ENCODE measurements at places on chromosomes 3 and 15.

DNA sequence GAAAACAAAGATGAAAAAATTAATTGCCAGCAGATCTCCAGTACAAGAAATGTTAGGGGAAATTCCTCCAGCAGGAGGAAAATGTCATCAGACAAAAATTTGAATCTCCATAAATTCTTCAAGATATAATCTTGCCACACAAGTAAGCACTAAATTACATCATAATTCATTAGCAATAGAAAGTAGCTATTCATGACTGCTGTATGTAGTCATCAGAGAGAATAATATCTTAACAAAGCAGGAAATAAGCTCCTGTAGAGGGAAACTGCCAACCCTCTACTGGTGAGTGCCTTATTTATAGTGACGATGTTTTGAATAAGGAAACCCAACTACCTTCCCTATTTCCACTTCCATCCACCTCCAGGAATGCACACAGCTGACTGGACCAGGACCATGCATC is 15.8 kb upstream of the SLC27A2 start:
- no peak for DNase-seq

DNA sequence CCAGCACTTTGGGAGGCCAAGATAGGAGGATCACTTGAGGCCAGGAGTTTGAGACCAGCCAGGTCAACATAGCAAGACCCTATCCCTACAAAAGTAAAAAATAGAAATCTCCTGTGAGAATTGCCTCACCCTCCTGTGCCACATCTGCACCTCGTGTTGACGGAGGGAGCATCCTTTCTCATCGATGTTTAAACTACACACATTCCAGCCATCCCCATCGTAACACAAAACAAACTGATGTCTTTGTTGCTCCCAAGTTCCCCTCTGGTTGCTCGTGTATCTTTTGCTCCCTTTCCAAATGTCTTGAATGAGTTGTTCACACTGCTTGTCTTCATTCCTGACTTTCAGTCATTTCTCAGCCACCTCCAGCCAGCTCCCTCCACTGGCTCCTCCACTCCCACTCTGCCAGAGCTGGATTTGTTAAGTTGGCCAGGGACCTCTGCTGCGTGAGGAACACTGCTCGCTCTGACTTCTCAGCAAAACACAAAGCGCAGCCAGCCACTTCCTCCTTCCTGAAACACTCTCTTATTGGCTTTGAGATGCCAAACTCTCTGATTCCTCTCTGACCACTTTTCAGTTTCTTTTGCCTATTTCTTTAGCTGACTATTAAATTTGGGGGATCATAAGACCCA is 53.6 kb upstream of the ATP13A3 start:
- DNase-seq, result no peak

GRCh38 chr3:11386465-11387113 is 114.4 kb downstream of the ATG7 start:
- no peak for DNase-seq

DNA sequence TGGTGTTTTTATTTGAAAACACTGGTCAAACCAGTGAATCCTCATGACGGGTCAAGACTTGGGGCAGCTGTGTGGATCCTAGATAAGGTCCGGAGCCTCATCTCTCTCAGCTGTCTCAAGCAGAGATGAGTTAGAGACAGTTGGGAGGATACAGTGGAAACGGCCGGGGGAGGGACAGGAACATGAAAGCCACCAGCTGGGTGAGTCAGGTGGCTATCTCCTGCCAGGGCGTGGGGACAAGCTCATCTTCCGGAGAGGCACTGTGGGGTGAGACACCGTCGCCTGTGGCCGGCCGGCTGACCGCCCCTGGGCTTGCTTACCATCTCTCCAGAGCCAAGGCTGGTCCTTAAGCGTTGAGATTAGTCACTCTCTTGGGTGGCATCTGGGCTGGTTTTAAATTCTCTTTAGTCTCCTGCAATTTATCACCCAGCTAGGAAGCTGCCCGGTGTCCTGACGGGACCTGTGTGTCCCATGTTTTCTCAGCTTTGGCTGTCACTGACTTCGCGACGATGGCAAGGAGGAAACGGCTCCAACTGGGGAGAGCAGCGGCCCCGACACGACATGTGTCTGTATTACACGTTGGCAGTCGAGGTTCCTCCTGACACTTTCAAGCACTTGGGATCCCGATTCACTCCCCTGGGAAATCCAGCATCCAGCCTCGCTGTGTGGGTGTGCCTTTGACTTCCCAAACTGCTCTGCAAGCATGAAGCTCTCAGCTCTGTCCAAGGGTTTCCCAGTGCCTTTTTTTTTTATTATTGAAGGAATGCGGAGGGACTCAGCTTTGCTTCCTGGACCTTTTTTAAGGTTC is 7.5 kb downstream of the ST8SIA2 start:
- no peak for DNase-seq

- DNase-seq, result no peak
Measured at GRCh38 chr3:48756640-48757039, 39.6 kb upstream of the IP6K2 start.

DNA sequence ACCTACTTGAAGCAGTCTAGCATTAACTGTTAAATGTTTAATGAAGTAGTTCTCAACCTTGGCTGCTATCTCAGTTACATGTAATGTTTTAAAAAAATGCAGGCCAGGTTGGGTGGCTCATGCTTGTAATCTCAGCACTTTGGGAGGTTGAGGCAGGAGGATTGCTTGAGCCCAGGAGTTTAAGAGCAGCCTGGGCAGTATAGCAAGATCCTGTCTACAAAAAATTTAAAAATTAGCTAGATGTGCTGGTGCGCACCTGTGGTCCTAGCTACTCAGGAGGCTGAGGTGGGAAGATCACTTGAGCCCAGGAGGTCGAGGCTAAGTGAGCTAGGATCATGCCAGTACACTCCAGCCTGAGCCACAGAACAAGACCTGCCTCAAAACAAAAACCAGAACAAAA is 29.3 kb downstream of the UBE2E1 start:
- no peak for DNase-seq

- no peak for DNase-seq
Measured at GRCh38 chr3:110318108-110318507, 753.5 kb upstream of the NECTIN3 start.

DNA sequence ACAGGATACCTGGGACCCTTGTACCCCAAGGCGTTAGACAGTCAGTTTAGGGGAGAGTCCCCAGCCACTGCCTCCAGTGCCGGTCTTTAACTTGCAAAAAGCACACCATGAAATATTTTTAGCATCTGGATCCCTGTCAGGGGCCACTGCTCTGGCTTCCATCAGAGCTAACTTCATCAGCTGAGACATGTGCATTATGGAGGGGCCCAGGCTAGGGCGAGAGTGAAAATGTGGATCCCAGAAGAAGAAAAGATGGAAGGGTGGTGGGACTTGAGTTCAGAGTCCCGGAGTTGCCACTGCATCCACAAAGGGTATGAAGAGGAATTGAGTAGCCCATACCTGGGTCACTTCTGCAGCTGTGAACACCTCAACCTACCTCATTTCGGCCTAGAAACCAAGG is 23.5 kb upstream of the SPATA12 start:
- no peak for DNase-seq

GRCh38 chr3:48962939-48963338 is 27.1 kb upstream of the P4HTM start:
- DNase-seq, result no peak

GRCh38 chr3:160738048-160738447 is 18.0 kb upstream of the PPM1L start:
- no peak for DNase-seq

DNA sequence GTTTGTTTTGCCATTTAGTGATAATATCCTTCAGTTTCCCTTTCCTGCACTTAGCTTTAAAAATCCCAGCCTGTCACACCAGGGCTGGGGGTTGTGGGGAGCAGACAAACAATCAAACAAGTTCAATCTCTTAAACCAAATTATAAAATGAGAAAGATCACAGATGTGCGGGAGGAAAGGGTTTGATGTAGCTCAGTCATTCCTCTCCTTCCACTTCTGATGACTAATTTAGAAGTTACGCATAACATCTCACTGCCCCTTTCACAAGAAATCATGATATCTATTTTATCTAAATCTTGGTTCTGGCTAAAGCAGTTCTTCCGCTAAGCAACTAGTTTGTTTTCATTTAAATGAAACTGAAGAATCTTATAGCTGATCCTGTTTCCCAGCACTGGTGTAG is 34.1 kb upstream of the ATG7 start:
- no peak for DNase-seq

DNA sequence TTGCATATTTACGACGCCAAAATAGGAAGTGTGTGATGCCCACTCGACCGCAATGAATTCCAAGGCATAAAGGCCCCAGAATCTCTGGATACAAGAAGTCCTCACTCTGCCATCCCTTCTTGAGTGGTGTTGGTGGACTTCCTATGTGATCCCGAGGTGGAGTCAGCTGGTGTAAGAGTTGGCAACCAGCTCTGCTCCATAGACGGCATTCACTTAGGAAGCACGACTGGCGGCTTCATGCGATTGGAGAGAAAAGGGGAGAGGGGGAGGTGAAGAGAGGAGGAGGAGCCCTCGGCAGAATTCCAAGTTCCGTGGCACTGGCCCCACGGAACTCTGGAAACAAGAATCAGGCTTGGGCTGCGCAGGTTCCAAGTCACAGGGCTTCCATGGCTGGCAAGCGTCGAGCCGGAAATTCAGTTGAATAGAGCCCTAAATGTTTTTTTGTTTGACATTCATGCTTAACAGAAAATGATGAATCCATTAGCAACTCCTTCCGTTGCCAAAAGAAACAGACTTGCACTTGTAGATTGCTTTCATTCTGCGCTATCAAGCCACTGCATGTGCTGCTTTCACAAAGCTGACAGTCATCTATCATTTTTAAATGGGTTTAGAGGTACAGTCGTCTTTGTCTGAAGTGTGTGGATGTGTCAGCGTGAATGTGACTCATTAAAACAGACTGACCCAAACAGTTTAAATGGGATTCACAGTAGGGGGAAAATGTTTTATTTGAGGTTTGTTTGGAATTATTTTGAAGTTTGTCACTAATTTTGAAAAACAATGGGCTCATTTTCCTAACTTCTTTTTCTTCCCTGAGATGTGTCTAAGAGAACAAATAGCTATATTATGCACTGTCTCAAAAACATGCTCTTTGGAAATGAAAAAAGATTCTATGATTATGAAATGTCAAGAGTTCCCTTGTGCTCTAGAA is 428.3 kb upstream of the ATP11B start:
- no peak for DNase-seq

GRCh38 chr3:112124907-112125607 is 8.0 kb downstream of the GCSAM start:
- no peak for DNase-seq

DNA sequence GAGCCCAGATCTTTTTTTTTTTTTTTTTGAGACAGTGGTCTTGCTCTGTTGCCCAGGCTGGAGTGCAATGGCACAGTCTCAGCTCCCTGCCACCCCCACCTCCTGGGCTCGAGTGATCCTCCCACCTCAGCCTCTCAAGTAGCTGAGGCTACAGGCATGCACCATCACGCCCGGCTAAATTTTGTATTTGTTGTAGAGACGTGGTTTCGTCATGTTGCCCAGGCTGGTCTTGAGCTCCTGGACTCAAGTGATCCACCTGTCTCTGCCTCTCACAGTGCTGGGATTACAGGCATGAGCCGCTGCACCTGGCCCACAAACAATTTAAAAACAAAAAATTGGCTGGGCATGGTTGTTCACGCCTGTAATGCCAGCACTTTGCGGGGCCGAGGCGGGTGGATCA is 22.6 kb upstream of the SLC6A6 start:
- DNase-seq, result no peak

- no peak for DNase-seq
Measured at GRCh38 chr3:13715961-13716360, 163.9 kb downstream of the WNT7A start.

DNA sequence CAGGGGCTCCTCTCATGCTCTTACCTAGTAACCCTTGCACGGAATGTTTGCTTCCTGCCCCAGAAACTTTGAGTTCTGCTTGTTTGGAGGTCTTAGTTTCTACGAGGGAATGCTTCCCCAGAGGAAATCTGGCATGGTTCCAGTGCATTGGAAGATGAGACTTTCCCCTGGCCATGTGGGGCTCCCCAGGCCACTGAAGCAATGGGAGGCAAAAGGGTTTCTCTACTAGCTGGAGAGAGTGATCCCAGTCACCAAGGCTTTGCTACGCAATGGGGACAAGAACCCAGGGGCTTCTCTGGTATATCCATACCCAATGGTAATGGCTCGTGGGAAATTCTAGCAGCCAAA is 44.2 kb upstream of the RPL32 start:
- DNase-seq, result no peak

DNA sequence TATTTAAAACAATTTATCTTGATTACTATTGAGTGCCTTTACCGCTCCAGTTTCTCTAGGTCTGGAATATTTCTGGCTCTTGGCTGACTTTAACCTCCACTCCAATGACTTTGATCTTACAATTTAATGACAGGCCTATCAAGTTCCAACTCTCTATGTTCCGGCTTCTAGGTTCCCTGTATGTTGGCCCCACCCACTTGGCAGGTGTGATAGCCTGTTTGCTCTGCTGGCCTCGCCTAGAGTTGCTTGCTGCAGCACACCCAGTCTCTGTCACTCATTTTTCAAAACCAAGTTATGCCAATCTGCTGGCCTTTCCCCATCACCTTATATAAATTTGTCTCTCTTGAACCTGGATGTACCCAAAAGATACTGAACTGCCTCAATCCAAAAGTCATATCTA is 428.0 kb downstream of the ROBO1 start:
- DNase-seq, result no peak

- DNase-seq, result no peak
Measured at GRCh38 chr3:181847276-181847675, 135.6 kb downstream of the SOX2 start.

- no peak for DNase-seq
Measured at GRCh38 chr15:62334536-62334935, 169.5 kb upstream of the C2CD4B start.

DNA sequence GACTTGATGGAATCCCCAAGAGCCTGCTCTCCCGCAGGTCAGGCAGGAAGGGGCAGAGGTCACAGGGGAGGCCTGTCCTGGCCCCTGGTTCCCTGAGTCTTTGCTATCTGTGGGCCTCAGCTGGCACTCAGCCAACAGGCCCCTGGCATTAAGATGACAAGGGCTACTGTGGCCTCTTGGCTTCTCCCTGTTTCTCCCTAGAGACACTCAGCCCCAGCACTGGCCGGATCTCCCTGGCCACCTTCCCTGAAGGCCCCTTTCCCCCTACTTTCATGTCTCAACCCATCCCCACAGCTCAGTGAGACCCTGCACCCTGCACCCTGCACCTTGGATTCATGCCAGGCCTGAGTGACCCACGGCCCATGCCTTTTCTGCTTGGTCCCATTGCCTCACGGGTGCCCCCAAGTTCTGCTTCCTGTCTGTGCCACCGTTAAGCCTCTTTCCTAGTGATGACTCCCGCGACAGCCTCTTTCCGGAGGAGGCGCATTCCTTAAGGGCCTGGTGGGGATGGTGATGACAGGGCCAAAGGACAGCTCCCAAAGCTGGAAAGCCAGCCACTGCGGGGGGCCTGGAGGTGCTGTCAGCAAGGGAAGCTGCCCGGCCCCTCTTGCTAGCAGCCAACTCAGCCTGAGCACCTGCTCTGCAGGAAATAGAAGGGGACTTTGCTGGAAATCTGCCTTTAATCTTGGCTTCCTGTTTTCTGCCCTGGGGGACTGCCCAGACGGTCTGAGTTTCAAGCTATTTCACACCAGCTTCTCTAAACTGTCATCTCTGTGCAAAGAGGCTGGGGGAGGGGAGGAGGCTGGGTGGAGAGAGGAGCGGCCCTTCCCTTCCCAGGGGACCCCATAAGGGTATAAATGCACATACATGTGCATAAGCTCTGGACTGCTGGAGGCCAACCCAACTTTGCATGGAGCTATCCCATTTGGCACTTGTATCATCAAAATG is 4.8 kb upstream of the CSK start:
- DNase-seq, result peak; percentile 73

All from T-helper 2 cell (primary cell).